Activated T-cell treated with anti-CD3 and anti-CD28 coated beads, Interleukin-2, amount 50 U/mL, for 1 hour (primary cell): ENCODE measurements at places on chromosomes 5 and 9.

- no peak for DNase-seq
Observed at GRCh38 chr5:133891390-133891789, 77.0 kb downstream of the C5orf15 start.

GRCh38 chr5:133114933-133115310, 63.1 kb downstream of the HSPA4 start:
- DNase-seq: no peak

DNA sequence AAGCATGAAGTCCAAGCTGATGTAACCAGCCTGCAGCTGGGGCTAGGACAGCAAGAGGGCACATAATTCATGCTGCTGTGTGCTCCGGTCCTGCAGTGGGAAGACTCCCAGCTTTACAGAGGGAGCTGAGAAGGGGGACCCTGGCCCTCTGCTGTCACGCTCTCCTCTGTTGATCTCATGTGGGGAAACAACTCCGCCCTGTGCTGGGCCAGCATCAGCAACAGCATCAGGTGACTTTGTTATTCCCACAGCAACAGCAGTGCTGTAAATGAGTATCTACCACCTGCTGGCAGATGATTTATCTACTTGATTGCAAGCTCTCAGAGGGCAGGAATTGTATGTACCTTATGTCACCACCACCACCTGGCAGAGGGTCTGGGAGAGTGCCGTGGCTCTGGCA, 176.2 kb downstream of the COL23A1 start:
- no peak for DNase-seq

DNA sequence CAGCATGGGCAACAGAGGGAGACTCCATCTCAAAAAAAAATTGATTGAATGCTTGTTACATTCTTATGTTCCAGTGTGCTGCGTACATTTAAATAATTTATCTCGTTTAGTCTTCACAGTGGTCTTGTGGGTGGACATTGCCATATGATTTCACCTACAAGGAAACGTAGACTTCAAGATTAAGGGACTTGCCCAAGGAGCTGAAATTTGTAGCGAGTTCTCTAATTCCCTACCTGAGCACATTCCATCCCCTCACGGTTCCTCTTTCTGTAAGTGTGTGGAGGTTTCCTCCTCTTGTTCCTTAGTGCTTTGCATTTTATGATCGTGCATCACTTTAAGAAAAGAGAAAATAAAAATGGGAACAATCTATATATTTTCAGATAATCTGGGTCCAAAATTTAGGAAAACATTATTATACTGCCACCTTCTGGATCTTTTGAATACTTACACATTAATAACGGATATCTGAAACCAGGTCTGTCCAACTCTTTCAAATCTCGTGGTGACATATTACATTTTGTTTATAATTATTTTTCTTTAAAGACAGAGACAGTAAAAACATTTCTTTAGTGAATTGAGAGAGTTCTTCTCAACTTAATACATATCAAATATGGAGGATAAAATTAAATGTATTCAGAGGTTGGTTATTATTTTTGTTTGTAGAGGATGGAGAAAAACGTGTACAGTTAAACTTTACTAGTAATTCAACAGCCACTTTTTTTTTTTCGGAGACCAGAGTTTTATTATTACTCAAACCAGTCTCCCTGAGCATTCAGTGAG, 29.9 kb upstream of the C7 start:
- DNase-seq: no peak

DNA sequence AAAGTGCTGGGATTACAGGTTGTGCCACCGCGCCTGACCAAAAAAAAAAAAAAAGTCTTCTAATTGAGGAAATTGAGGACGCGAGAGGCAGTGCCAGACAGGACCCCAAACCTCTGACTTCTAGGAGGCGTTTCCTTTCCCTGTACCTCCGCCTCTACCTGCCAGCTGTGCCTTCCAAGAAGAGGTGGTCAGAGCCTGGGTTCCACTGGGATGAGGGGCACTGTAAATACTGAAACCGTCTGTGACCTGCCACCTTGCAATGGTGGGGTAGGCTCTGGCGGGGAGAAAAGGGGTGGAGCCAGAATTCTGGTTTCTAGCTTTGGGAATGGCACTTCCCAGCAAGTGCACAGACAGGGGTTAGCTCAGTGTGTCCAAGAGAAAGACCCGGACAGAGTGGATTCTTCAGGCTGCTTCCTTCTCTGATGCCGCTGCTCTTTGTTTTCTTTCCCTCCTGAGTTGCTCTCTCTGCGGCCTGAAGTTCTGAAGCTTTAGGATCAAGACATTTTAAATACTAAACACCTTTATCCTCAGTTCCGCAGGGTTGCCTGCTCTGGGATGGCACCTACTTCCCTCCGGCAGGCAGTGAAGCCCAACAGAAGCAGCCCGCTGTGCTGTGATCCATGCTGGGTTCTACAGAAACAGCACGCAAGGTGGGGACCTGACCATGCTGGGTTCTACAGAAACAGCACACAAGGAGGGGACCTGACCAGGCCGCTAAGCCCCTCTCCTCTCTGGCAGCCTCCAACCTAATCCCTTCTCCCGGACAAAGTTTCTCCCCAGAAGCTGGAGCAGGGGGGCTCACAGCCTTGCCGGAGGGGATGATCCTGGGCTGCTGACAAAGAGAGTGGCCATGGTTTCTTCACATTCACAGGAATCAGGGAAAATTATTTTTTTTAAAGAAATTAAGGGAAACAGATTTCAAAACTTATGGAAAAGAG, 65.2 kb downstream of the OTULIN start:
- DNase-seq: no peak
